Activated CD4-positive, alpha-beta T cell treated with anti-CD3 and anti-CD28 coated beads for 4 hours (primary cell): ENCODE measurements at places on chromosomes 4 and X.

- DNase-seq, result no peak
These were observed 98.8 kb downstream of the HEPH start for GRCh38 chrX:66262807-66263206.

GRCh38 chrX:42934020-42934726, 156.2 kb upstream of the PPP1R2C start:
- no peak for DNase-seq

DNA sequence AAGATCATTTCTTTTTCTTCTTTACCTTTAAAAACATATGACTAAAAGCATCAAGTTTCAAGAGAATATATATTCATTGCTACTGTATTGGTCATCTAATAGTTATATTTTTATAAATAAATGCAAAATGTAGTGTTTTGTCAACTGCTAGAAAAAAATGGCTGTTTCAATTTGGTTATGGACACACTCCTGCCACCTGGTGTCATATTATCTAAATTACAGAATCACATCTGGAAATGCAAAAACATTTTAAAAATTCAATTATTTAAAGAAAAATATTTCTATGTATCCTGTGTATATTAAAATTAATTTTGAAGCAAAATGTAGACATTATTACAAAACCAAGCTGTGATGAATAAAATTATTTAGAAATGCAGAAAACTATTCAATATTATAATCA, 329.4 kb upstream of the PCDH18 start:
- no peak for DNase-seq

DNA sequence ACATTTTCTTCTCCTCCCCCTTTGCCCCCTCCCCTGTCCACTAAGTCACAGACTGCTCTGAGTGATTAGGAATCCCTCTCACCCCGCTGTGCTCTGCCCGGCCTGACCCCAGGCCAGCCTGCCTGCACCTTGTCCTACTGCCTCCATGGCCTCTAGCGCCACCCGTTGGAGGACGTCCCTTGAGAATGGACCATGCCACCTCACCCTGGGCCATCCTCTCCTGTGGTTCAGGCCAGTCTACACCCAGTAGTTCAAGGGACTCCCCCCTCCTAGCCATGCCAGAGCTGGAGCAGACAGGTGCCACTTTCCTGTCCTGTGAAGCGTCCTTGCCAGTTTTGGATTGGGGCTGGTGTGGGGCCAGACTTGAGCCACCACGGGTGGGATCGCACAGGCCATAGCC, 9.7 kb upstream of the IRAK1 start:
- no peak for DNase-seq

- DNase-seq, result no peak
These were observed 17.7 kb upstream of the CEP135 start for GRCh38 chr4:55931043-55931442.

GRCh38 chrX:32530802-32531403, 680.4 kb downstream of the DMD start:
- no peak for DNase-seq

DNA sequence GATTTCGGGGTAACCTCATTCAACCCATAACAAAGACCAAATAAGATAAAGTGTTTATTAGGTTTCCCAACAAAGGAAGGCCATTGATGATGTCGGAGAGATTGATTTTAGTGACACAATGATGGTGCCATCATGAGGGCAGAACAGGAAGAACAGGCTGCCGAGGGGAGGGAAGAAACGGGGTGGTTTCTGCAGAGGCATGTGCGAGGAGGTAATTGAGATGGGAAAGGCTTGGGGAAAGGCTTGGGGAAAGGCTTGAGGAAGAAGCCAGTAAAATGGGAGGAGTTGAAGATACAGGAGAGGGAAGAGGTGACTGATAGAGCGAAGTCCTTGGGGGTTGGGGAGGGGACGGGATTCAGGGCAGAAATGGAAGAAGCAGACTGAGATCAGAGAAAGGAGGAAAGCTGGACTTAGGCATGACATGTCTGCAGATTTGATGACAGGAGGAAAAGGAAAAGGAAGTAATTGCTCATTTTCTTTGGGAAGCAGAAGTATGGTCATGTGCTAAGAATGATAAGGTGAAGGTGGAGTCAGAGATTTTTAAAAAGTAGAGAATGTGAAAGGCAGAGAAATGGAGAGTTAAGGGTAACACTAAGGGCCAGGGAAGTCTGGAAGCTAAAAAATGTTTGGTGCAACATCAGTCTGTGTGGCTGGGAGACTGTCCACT, 6.0 kb downstream of the HPSE start:
- DNase-seq, result no peak

GRCh38 chr4:118337954-118338353, 14.8 kb downstream of the PRSS12 start:
- no peak for DNase-seq

DNA sequence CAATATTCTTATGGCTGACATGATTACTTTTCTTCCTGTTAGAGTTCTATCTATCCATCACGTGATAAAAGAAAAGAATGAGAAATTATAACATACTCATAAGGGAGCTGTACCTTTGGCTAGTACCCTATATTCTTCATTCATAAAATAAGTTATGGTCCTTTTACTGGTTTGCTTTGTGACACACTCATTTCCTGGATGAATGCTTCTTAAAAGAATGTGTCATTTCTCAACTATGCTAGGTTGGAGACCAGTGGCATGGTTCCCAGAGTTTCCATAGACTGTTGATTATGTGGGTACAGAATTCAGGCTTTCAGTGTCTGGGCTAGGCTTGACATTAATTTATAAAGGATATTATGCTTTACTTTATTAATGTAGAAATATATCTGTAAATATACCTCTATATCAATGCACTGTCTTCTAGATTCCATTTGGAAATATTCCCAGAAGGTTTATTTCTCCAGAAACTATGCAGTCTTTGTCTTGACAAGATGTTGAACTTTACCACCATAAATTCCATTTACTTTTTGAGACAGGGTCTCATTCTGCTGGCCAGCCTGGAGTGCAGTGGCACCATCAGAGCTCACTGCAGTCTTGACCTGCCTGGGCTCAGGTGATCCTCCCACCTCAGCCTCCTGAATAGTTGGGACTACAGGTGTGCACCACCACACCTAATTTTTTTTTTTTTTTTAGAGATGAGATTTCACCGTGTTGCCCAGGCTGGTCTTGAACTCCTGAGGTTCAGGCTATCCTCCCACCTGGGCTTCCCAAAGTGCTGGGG, 23.8 kb downstream of the NUDT6 start:
- DNase-seq, result no peak

DNA sequence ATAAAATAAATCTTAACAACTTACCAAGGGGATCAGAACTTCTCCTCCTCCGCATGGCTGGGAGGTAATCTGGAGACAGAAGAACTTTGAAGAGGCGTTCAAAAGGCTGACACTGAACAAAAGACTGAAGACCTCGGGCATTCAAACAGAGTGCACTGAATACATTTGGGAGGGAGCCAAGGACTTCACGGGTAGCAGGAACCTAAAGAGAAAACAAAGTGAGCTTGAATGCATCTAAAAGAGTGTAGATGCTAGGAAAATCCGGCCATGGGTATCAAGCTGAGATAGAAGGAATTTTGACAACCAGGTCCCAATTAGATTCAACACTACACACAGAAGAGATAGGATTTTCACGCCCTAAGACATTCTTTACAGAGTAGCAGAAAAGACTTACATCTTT, 69.6 kb downstream of the HUWE1 start:
- no peak for DNase-seq

- no peak for DNase-seq
These were observed 227.2 kb downstream of the KCTD8 start for GRCh38 chr4:44221407-44221806.

DNA sequence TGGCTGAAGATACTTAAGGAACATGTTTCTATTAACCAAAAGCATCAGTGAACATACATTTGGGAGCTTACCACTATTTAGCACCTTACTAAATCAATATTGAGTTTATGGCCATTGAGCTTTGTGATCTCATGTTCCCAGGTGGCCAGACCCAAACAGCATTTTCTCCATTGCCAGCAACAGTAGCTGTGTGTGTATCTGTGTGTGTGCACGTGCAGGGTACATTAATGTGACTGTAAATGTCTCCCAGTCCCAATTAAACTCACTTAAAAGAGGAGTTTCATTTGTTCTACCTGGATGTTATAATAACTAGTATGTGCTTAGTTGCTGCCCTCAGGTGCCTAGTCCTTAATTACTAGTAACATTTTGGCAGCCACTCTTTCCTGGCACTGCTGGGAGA, 282.4 kb downstream of the NR3C2 start:
- DNase-seq, result no peak

DNA sequence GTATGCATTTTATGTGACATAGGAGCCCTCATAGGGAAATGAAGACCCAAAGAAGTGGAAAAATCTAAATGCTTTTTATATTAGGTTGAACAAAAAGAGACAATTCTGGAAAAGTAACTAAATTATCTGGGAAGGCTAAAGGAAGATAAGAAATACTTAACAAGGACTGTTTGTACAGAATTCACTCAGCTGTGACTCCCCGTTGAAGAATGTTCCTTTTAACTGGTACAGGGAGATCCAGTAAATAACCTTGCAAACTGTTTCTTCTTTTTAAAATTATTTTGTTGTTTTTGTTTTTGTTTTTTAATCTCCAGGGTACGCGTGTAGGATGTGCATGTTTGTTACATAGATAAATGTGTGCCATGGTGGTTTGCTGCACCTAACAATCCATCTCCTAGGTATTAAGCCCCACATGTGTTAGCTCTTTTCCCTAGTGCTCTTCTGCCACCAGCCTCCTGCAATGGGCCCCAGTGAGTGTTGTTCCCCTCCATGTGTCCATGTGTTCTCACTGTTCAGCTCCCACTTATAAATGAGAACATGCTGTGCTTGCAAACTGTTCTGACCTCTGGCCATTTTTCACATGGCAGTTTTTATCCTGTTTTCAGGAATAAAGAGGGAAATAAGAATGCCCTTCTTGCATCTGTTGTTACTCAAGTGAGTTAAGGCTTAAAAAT, 81.7 kb downstream of the PWWP3B start:
- DNase-seq, result no peak

DNA sequence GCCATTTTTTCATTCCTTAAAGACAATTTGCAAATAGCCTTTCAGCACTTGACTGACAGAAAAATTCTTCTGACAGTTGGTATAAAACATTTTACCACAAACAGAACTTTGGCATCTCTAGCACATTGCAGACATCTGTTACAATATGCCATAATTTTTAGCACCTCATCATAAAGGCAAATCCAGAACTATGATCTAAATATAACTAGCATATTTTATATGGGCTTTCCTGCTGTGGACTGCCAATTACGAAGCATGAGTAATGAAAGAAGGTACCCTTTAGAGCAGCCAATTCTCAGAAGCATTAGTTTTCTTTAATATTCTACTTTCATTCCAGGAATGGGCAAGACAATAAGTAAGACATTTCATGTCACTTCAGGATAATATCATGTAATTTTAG, 647.4 kb upstream of the GALNT7 start:
- DNase-seq, result no peak

GRCh38 chrX:123906557-123907316, 46.9 kb downstream of the XIAP start:
- DNase-seq, result no peak

DNA sequence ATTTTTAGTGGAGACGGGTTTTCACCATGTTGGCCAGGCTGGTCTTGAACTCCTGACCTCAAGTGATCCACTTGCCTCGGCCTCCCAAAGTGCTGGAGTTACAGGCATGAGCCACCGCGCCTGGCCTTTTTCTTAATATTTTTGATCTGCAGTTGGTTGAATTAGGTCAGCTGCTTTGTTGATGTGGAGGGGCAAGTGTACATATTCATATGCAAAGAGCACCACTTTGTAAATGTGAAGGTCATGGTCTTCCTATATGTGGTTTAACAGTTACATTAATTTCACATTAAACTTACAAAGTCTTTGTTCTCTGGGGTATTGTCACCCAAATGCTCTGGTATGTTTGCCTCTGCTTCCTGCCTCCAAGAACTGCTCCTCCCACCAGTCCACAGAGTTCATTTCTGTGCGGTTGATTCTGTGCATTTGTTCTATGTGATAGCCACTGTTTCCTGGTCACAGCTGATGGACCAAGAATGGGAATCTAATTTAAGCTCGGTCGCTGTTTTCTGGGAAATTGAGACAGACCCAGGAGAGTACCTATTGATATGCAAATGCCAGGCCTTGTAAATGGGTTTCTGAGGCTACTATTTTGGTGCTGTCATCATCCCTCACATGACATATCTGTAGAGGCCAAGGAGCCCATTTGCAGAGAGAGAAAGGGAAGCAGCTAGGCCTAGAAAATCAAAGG, 26.9 kb upstream of the HPSE start:
- no peak for DNase-seq

DNA sequence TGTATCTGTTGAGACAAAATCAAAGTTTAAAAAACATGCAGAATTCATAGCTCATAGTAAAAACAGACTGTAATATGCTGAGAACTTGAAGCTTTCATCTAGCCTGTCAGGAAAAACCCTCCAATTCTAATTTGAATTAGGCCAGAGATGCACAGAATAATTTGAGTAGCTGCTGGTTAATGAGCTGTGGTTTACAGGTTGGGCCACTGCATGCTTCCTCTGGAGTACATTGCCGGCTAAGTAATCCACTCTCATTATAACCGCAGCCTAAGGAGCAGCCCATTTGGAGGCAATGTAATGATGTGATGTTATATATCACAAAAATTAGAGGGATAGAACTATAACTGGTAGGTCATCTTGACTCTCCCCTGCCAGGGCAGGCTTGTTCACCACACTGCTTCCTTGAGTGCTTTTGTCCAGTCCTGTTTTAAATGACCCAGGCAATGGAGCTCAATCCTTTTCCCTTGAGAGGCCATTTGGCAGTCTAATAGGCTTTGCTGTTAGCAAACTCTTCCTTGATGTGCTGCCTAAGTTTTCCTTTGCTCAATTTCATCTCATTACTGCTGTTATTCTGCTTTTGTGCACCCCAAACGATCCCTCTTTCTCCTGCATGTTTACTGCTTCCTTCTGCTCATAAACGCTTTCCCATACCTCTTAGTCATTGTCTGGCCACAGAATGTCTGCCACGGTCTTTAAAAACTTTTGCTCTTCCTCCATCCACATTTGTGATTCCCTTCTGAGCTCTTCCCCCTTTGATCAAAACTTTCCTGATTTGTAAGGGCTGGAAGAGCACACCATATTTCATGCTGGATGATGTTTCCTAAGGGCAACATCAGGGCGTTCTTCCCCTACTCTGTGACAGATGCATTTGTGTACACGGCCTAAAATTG, 230.9 kb downstream of the C4orf33 start:
- DNase-seq, result no peak
